ENCODE measurements at places on chromosomes 7 and 10. TPM values are rescaled to one million over a fixed set of nuclear protein-coding genes. Genes with fewer than 3 reads are reported as not detected.

DNA sequence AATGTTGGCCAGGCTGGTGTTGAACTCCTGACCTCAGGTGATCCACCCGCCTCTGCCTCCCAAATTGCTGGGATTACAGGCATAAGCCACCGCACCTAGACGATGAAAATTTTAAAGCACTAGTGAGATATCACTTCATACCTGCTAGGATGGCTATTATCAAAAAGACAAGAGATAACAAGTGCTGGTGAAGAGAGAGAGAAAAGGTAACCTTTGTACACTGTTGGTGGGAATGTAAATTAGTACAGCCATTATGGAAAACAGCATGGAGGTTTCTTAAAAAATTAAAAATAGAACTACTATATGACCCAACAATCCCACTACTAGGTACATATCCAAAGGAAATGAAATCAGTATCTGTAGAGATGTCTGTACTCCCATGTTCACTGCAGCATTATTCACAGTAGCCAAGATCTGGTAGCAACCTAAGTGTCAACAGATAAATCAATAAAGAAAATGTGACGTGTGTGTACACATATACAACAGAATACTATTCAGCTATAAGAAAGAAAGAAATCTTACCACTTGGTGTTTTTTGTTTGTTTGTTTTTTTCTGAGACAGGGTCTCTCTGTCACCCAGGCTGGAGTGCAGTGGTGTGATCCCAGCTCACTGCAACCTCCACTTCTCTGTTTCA, 12.5 kb downstream of the MMS19 start:
- no peak for DNase-seq

GRCh38 chr7:40761762-40762560, 627.2 kb downstream of the SUGCT start:
- no peak for DNase-seq

GRCh38 chr7:127770885-127771284, 118.9 kb downstream of the SND1 start:
- DNase-seq: no peak

GRCh38 chr10:50651808-50652207, 28.1 kb upstream of the SGMS1 start:
- DNase-seq: no peak

Gene AASS
- 14.8 TPM for total RNA-seq
